Stimulated activated CD8-positive, alpha-beta memory T cell treated with anti-CD3 and anti-CD28 coated beads, Interleukin-4, amount 100 ng/mL, for 4 hours (primary cell): ENCODE measurements at places on chromosomes 16 and 17.

DNA sequence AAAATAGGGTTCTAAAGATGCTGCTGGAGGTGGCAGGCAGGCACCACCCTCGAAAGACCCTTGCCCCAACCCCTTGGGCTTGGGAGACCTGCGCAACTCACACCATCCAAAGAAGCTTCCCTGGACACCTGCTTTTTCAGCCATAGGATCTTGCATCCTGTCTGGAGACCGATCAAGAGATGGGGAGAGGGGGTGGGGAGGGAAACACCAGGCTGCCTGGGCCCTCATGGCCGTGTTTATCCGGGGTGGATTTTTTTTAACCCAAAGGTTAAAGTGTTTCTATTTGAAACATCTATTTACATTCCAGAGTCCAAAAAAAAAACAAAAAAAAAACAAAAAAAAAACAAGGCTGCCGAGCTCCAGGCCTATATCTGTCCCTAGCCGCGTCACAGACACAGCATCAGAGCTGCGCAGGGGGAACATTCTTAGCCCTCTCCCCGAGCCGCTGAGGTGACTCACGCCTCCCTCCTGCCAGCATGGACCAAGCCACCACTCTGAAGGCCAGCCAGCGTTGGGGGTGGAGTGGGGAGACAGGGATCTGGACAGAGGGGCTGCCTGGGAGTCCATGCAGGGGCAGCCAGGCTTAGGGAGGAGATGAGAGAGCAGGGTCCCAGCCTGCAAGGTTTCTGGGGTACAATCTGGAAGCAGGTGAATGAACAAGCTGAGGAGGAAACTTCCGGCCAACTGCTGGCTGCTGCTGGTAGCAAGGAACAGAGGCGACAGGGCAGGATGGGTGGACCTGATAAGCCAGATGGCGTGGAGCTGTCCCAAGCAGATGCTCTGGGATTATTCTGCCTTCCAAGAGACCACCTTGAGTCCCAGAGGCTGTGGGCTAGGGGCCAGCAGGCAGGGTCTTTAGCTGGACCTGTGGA is 14.8 kb downstream of the HDAC5 start:
- DNase-seq = no peak

DNA sequence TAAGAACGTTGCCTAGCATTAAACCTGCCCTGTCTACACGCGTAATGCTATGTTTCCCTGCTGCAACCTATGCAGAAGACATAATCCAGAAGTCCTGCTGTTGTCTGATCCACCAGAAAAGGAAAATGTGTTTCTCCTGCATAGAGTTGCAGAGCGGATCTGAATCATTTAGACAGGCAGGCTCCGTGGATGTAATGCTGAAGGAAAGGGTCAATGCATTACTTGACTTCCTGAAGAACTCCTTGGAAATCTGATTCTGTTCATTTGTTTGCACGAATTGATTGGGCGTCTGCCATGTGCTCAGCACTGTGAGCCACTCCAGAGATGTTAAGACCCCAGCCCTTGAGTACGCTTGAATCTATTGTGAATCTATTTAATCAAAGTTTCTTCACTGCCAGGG is 83.4 kb downstream of the FOXL1 start:
- DNase-seq = no peak

GRCh38 chr17:78974635-78975591 is 4.8 kb downstream of the LGALS3BP start:
- DNase-seq = no peak

DNA sequence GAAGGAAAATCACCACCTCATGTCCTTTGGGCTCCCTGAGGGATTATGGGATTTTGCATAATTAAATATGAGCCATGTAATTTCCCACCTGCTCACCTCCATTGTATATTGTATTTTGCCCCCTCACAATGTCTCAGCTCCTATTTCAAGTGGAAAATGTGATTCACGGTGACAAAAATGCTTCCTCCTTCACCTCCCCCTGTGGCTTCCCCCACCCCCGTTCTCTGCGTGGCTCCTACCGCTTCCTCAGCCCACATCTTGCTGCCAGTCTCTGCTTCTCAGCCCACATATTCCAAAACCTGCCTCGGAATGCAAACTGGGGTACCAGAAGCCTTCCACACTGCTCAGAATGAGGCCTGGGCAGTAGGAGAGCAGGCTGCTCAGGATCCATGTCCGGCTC is 394.5 kb upstream of the C16orf82 start:
- peak; percentile 25 for DNase-seq

DNA sequence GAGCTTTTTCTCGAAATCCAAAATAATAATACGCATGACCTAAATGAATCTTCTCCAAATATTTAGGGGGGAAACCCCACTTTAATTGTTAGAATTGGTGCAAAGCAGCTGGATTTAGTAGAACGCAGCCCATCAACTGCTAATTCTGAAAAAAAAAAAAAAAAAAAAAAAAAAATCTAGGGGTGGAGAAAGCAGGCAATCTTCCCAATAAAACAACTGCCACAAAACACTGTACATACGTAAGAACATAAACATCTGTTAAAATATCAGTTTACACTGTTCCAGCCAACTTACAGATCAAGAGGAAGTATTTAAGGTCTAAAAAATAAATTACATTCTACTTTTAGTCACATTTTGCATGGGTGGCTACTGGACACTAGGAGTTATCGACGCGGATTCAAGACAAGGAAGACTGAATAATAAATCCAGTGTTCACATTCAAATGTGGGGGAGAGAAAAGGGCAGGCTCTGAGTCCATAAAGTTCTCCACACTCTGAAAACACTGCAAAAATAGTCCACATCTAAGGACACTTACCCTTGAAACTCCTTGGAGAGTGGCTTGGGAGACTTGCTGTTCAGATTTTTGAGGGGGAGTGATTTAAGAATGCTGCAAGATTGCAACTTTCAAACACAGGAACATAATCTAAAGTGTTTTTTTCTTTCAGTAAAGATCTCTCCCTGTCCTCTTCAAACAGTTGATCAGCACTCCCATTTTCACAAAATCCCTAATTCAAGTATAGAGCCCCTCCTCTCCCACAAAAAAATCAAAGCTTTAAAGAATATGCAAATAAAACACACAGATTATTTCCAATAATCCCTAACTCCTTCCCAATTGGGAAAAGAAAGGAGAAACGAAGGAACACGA is 1.3 kb downstream of the APPBP2 start:
- DNase-seq = no peak

GRCh38 chr16:81946206-81946605 is 65.1 kb downstream of the SDR42E1 start:
- DNase-seq = no peak

- peak; percentile 63 for DNase-seq
Measured at GRCh38 chr16:71610936-71611871, 14.8 kb upstream of the MARVELD3 start.

DNA sequence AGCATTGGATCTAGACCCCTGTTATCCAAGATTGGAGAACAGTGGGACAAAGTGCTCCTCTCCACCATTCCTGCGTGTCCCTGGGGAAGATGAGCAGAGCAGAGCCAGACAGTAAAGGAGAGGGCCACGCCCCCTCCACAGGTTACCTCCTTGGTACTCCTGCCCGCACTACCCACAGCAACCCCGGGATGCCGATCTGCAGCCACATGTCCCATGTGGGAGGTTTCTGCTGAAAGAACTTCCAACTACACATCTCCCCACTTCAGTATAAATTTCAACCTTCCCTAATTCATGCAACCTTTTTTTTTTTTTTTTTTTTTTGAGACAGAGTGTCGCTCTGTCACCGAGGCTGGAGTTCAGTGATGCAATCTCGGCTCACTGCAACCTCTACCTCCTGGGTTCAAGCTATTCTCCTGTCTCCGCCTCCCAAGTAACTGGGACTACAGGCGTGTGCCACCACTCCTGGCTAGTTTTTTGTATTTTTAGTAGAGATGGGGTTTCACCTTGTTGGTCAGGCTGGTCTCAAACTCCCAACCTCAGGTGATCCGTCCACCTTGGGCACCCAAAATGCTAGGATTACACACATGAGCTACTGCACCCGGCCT is 2.3 kb downstream of the RAB37 start:
- no peak for DNase-seq

GRCh38 chr16:88882358-88883030 is 16.0 kb upstream of the PABPN1L start:
- DNase-seq = no peak

- DNase-seq = no peak
Measured at GRCh38 chr17:78361225-78361701, 1.4 kb upstream of the SOCS3 start.

- no peak for DNase-seq
Measured at GRCh38 chr17:78005452-78006171, 47.1 kb downstream of the TNRC6C start.

GRCh38 chr17:57288773-57289121 is 32.4 kb downstream of the MSI2 start:
- no peak for DNase-seq

DNA sequence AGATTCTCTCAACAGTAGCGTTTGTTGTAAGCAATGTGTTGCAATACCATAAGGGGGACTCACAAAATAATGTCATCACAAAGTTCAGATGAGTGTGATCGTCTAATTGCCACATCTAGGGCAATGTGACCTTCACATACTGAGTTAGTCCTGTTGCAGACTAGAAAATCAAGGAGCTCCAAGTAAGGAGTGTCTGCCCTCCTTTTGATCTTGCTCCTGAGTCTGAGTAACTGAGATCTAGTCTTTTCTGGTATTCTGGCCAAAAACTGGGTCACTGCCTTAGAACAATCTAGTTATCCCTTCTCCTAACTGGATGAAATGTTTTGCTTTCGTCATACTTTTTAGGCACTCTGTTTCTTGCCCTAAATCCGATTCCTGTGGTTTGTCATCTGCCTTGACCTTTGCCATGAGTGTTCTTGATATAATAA is 712.1 kb downstream of the CDH11 start:
- DNase-seq = no peak

GRCh38 chr17:50362661-50363060 is 10.3 kb downstream of the MRPL27 start:
- no peak for DNase-seq

DNA sequence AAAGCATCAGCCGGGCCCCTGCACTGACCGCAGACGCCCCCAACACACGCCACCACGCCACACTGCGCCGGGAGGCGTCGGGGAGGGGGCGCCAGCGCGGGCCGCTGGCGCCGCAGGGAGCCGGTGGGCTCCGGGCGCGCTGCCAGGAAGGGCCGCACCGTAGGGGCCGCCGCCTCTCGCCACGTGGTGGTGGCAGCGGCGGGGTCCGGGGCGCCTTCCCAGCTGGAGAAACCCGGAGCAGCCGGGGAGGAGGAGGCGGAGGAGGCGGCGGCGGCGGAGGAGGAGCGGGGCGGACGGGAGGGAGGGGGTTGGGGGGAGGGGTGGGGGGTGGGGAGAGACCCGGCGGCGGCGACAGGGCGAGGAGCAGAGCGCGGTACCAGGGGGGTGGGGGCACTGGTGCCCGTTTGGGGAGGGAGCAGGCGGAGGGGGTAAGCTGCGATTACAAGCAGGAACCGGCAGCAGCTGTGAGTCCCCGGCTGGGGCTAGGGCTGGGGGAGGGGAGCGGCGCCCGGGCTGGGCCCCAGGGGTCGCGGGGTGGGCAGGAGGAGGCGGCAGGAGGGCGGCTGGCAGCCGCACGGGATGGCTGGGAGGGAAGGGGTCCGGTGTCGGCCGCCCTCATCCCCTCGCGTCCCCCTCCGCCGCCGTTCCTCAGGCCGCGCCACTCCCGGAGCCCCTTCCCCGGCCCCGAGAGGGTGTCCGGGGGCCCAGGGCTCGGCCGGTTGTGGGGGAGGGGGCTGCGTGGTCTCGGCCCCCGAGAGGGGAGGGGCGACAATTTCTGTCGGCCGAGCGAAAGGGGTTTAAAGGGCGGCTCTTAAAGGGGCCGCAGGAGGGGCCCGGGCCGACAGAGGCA is at the start of gene TBKBP1:
Gene TBKBP1 (plus strand): TSS at position 431 of the 850 bp plus-strand sequence. CDS start 1,952 bp downstream, outside the sequence.
- DNase-seq = no peak

DNA sequence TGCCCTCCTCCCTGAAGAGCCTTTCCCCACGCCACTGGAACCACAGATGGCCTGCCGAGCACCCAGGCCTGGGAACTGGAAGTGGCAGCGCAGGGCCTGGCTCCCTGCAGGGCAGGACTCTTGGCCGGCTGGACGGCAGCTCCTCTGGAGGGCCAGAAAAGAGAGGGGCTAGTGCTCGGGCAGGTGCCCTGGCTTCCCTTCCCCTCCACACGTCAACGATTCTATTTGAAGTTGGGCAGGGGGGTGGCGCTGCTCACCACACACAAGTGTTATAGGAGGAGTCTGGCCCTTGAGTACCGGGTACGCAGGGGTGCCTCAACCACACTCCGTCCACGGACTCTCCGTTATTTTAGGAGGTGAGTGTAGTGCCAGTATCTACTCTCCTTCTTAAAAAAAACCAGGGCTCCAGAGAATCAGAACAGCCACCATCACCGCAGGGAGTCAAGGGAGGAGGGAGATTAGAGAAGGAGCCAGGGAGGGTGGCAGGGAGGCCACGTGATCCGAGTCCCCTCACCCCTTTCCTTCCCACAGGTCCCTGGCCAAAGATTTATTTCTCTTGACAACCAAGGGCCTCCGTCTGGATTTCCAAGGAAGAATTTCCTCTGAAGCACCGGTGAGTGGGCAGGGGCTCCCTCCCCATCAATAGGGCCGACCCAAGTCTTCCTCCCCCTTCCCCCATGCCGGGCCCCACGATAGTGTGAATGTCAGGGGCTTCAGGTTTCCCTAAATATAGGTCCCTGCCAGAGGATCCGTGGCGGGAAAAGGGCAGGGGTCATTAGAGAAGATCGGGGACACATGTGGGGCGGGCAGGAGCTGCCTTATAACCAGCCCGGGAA is 1.4 kb upstream of the ALDOA start:
- peak; percentile 47 for DNase-seq

DNA sequence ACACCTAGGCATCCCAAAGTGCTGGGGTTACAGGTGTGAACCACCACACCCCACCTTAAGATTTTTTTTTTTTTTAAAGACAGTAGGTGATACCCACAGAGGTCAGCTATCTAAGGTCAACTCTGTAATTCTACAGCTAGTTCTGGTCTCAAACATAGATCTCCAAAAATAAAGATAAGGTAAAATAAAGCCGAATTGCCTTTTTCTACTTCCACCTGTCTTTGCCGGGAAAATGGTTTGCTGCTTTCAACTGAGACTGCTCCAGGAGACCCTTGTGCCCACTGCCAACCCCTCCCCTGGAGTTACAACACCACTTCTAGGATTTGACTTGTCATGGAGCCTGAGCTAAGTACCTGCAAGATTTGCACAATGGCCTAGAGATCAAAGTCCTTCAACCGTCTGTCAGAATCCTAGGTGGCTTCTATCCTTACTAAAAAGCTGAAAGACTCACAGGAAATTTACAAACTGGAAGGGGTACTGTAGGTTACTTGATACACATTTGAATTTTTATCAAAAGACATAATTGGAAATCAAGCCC is 4.7 kb upstream of the CNOT1 start:
- no peak for DNase-seq

DNA sequence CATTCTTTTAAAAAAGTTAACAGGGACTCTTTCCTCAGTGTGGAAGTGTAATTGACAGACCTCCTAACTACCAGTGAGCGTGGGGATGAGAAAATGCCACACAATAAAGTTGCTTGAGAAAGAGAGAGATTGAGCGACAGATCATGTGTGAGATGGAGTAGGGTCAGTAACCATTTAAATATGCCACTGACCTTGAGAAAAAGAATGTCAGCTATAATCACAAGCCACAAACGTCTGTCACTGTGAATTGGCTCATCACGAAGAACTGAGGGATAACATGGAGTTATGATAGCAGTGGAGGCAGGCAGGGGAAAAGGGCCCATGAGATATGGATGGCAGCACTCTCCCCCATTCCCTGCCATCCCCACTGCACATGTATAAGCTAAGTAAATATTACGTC is 253.9 kb downstream of the SLC39A11 start:
- DNase-seq = no peak

GRCh38 chr16:22674832-22675191 is 139.2 kb upstream of the HS3ST2 start:
- DNase-seq = no peak

- no peak for DNase-seq
Measured at GRCh38 chr16:2840914-2841313, 10.8 kb downstream of the ZG16B start.

GRCh38 chr17:81665205-81666091 is 957 bp downstream of the OXLD1 start:
- DNase-seq = peak; percentile 38
